ENCODE measurements at places on chromosomes 12 and 14.

DNA sequence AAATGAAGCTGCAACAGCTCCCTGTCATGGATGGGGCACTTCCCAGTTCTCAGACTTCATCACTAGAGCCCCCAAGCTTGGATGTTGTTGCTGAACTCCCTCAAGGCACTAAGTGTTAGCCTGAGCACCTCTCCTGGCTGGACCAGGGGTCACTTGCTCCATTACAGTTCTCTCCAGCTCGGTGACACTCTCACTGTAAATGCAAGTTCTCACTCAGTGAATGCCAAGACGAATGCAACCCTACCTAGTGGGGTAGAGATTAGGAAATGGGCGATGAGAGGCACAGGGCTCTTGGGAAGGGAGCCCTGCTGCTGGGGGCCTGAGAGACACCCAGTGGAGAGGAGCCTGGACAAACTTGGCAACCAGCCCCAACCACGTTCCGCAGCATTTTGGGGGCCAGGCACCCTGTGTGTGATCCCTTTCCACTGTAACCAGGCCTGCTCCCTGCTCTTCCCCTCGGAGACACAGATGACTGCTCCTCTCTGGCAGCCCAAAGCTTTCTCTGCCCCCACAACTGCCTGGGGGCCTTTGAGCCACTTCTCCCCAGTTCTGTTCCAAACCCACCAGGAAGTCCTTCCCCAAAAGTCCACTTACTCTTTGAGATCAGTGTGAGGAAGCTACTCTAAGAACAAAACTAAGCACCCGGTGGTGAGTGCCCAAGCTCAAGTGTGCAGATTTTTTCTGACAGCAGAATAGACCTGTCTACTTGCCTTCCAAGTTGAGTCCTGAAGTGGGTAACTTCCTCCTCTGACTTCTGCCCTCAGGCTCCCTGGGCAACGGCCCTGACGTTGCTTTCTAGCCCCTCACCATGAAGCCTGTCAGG lies 8.0 kb upstream of the SELPLG start:
- DNase-seq = no peak

- DNase-seq = no peak
These were observed 22.3 kb upstream of the RAB21 start for GRCh38 chr12:71732357-71732712.

GRCh38 chr12:26318661-26319068 lies 123.3 kb downstream of the SSPN start:
- DNase-seq = peak; percentile 23

DNA sequence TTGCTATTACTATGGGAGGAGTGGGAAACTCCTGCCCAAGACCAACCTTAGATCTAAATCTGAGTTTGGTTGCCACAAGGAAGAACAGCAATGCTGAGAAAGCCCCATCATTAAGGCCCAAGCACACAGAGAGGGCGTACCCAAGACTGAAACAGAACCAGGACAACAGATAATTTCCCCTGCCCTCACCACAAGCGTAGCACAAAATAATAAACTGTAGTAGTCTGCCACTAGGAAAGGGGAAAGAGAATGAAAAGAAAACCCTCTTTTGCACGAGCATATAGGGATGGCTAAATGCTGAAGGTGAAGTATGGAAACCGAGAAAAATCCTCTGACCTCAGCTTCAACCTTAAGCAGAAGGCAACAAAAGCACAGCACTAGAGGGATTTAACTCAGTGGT lies 76.5 kb upstream of the DHRS4 start:
- no peak for DNase-seq

- DNase-seq = no peak
These were observed 10.6 kb downstream of the TMEM120B start for GRCh38 chr12:121723200-121723599.

DNA sequence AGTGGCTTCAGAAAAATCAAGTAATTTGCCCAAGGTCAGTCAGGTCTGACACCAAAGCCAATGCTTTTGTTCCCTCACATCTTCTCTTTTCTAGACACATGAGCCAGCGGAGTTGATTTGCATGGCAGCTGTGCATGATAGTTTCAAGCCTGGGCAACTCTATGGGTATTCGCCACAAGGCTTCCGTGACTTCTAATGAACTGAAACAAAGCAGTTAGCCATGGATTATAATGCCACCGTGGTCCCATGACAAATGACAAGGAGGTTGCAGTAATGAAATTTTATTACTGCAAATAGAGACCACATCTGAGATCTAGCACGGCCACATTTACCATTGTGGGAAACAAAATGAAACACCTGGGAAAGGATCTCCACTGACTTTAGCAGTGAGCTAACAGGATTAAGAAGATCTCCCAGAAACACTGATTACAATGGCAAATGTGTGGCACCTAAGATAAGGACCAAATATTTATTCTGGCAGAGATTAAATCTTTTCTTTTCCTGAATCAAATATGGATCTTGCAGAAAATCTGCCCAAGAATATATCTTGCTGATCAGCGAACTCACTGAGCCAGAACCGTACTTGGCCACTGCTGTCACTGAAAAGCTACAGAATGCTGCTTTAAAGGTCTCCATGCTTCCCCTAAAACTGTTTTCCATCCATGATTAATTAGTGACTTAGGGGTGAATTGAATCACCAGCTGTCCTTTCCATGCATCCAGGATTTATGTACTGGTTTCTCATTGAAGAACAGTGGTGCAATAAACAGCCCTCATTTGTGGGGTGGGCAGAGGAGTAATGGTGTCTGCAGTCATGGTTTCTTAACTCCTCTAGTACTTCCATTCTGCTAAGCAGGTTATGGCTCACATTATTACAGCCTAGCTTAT lies 551.0 kb downstream of the DIO2 start:
- DNase-seq = no peak

DNA sequence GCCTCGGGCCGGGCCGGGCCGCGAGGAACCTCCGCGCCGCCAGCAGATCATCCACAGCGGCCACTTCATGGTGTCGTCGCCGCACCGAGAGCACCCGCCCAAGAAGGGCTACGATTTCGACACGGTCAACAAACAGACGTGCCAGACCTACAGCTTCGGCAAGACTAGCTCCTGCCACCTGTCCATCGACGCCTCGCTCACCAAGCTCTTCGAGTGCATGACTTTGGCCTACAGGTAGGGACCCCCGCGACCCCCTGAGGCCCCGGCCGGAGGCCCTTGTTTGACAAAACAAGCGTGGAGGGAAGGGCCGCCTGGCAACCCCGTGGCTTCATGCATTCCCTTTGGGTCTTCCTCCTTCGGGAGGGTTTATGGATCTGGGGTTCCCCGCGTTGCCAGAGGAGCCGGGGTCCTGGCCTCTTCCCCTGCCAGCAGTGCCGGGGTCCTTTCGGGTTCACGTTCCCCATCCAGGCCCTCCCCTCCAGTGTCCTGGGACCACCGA lies 526 bp downstream of the MLXIP start:
- DNase-seq = peak; percentile 17

All from MG63 (cell line).